Vagina (tissue), 2 donors: ENCODE measurements at places on chromosomes 2 and 18. TPM values are rescaled to one million over a fixed set of nuclear protein-coding genes. Genes with fewer than 3 reads are reported as not detected.

Gene CD8B
- 10.6 TPM for total RNA-seq

Gene EMILIN2
- total RNA-seq, result 26.8 TPM

Gene FAM124B
- 1.7 TPM for total RNA-seq

Gene CNNM3
- total RNA-seq, result 16.5 TPM

Gene SERPINB13
- 131 TPM for total RNA-seq

Gene CNDP1
- 9.8 TPM for total RNA-seq

Gene LCT
- total RNA-seq, result not detected

Gene SLC11A1
- total RNA-seq, result 36.6 TPM

Gene TMEM163
- not detected for total RNA-seq

Gene LIMS2
- total RNA-seq, result 44.2 TPM

- H3K27me3 ChIP-seq, result no peaks in the 10 kb centered on the region
- H3K4me1 ChIP-seq, result peaks cover 8% of the 10 kb centered on the region
- no peak for DNase-seq
- no peaks in the 10 kb centered on the region for H3K36me3 ChIP-seq
Measured at GRCh38 chr18:32021756-32022564, 3.3 kb downstream of the RNF125 start.

GRCh38 chr2:80560326-80560725 is 255.8 kb upstream of the LRRTM1 start:
- DNase-seq, result no peak
- H3K4me1 ChIP-seq, result no peaks in the 10 kb centered on the region
- H3K4me3 ChIP-seq, result no peak overlapping the region
- no peaks in the 10 kb centered on the region for H3K36me3 ChIP-seq
- H3K27me3 ChIP-seq, result no peaks in the 10 kb centered on the region

DNA sequence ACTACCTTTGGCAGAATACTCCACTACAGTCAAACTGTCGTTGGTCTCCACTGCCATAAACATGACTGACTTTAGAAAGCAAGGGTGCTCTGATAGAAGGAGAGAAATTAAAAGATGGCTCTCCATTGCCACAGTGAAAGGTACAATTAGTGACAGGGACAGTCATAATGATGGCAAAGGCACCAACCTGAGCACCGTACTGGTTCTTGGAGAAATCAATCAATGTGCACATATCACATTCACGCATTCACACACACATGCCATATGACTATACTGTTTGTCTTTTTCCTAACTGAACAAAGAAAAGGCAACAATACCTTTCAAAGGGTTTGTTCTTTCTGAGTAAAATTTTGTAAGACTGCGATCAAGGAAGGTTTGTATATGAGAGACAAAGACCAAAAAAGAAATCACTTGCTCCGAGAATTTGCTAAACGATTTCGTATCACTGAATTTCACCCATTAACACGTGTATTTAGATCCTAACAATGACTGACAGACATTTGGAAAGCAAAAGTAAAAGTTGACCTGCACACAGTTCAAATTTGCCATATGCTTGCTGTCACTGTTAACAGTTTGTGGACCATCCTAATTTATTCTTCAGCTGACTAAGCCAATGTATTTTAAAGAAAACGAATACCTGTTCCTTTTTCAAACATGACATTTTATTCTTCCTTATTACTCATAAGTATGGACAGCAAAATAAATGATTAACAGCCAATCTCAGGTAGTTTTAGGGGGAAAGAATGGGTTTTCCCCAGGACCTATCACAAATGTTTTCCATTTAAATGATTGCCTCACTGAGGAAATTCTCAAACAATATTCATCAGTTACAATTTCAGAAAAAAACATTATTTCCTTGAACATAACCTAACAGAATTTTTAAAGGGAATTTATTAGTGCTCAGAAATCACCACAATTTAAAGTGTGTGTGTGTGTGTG is 644.4 kb downstream of the ZEB2 start:
- no peak for DNase-seq
- H3K27ac ChIP-seq, result no peak overlapping the region
- H3K36me3 ChIP-seq, result no peaks in the 10 kb centered on the region
- H3K4me3 ChIP-seq, result no peak overlapping the region

GRCh38 chr18:54127759-54128378 is 96.6 kb downstream of the MBD2 start:
- H3K36me3 ChIP-seq, result no peaks in the 10 kb centered on the region
- H3K27ac ChIP-seq, result no peak overlapping the region
- no peak overlapping the region for H3K4me3 ChIP-seq
- no peak for DNase-seq
- no peaks in the 10 kb centered on the region for H3K27me3 ChIP-seq

- no peaks in the 10 kb centered on the region for H3K27me3 ChIP-seq
- no peak overlapping the region for H3K4me3 ChIP-seq
- H3K27ac ChIP-seq, result no peak overlapping the region
- no peaks in the 10 kb centered on the region for H3K4me1 ChIP-seq
- DNase-seq, result no peak
- H3K36me3 ChIP-seq, result peaks cover 33% of the 10 kb centered on the region
Measured at GRCh38 chr2:24708537-24709152, 84.5 kb downstream of the PTRHD1 start.

GRCh38 chr2:11187731-11188130 is 32.5 kb downstream of the SLC66A3 start:
- no peak for DNase-seq
- H3K36me3 ChIP-seq, result no peaks in the 10 kb centered on the region
- H3K27ac ChIP-seq, result no peak overlapping the region
- no peak overlapping the region for H3K4me3 ChIP-seq

- peaks cover 30% of the 10 kb centered on the region for H3K4me1 ChIP-seq
- peak overlapping the region; percentile 97 for H3K27ac ChIP-seq
- H3K4me3 ChIP-seq, result peak overlapping the region; percentile 96
- H3K27me3 ChIP-seq, result no peaks in the 10 kb centered on the region
Measured at GRCh38 chr2:24359129-24360049, 947 bp downstream of the ITSN2 start.

DNA sequence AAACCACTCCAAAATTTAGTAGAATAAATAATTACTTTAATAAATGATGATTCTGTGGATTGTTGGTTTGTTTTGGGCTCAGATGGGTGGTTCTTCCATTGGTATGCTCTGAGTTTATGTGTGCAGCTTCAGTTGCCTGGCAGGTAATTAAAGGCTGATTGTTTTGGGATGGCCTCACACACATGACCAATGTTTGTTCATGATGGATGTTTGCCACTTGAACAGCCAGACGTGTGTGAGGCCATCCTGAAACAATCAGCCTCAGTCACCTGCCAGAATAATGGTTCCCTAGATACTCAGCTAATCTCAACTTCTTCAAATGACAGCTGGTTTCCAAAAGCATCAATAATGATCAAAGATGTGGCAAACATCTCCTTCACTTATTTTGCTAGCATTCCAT is 352.5 kb upstream of the GULP1 start:
- H3K4me3 ChIP-seq, result no peak overlapping the region
- no peak for DNase-seq
- no peak overlapping the region for H3K27ac ChIP-seq
- no peaks in the 10 kb centered on the region for H3K27me3 ChIP-seq
- no peaks in the 10 kb centered on the region for H3K4me1 ChIP-seq

DNA sequence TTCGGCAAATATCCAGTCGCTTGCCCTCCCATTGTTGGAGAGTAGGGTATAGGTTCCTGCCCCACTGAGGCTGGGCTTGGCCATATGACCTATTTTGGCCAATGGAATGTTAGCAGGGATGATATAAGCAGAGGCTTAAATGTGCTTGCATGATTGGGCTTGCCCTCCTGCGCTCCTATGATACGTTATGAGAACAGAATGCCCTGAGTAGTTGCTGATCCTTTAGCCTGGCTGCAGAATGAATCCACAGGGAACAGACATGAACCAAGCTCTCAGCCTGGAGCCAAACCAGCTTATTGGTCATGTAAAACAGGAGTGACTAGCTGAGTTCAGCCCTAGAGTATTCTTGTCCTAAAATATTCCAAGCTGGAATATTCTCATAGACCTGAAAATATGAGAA is 34.8 kb upstream of the IMP4 start:
- no peaks in the 10 kb centered on the region for H3K27me3 ChIP-seq
- no peak overlapping the region for H3K27ac ChIP-seq
- DNase-seq, result no peak
- H3K36me3 ChIP-seq, result no peaks in the 10 kb centered on the region
- no peak overlapping the region for H3K4me3 ChIP-seq

- no peak for DNase-seq
- no peak overlapping the region for H3K27ac ChIP-seq
- H3K27me3 ChIP-seq, result no peaks in the 10 kb centered on the region
- no peak overlapping the region for H3K4me3 ChIP-seq
- H3K36me3 ChIP-seq, result no peaks in the 10 kb centered on the region
Measured at GRCh38 chr2:150387586-150388288, 99.7 kb downstream of the RND3 start.

GRCh38 chr2:173997269-173997668 is 32.1 kb upstream of the SP3 start:
- peak overlapping the region; percentile 65 for H3K27ac ChIP-seq
- H3K36me3 ChIP-seq, result no peaks in the 10 kb centered on the region
- H3K4me3 ChIP-seq, result no peak overlapping the region
- peaks cover 29% of the 10 kb centered on the region for H3K4me1 ChIP-seq

GRCh38 chr2:6791682-6792081 is 74.0 kb downstream of the CMPK2 start:
- H3K36me3 ChIP-seq, result no peaks in the 10 kb centered on the region
- no peak overlapping the region for H3K4me3 ChIP-seq
- H3K27ac ChIP-seq, result no peak overlapping the region

DNA sequence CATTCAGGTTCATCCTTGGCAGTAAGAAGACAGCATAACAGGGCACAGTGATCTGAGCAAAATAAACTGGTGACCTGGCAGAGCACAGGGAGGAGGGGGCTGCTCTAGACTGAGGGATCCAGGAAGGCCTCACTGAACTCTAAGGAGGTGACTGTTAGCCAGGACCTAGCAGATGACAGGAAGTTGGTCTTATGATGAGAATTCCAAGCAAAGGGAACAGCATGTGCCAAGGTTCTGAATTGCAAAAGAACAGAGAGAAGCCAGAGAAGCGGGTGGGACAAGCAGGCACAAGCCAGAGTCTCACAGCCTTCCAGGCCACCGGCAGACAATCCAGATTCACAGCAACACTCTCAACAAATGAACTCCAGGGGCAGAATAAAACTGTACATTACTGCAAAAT is 152.7 kb upstream of the PTPRM start:
- H3K4me3 ChIP-seq, result no peak overlapping the region
- no peak overlapping the region for H3K27ac ChIP-seq
- no peak for DNase-seq

- H3K27ac ChIP-seq, result no peak overlapping the region
- peaks cover 3% of the 10 kb centered on the region for H3K4me1 ChIP-seq
- no peak for DNase-seq
- H3K4me3 ChIP-seq, result no peak overlapping the region
- no peaks in the 10 kb centered on the region for H3K36me3 ChIP-seq
Measured at GRCh38 chr18:44673256-44673880, 7.3 kb upstream of the SETBP1 start.

DNA sequence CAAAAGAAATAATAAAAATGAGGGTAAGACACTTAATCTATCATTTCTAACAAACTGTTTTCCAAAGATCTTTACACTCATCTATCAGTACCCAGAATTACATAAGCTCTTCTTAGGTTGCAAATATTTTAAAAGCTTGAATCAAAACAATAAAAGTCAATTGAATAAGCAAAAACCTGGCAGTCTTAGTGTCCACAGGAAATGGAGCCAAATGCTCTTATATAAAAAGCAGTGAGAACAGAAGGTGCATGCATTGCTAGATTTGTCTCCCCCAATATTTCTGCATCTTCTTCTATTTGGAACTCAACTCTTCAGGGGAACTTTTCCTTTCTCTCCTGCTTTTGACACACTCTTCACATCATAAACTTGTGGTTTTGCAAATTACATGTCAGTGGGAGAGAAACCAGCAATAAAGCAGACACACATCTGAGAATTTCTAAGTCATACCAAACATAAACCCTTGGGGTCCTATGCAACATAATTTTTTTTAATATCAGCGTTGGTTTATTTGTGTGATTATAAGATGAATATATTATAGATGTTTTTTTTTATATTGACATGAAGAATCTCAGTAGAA is 343.9 kb upstream of the ACVR2A start:
- no peak for DNase-seq
- no peaks in the 10 kb centered on the region for H3K27me3 ChIP-seq
- H3K27ac ChIP-seq, result no peak overlapping the region
- no peak overlapping the region for H3K4me3 ChIP-seq
- H3K4me1 ChIP-seq, result no peaks in the 10 kb centered on the region

DNA sequence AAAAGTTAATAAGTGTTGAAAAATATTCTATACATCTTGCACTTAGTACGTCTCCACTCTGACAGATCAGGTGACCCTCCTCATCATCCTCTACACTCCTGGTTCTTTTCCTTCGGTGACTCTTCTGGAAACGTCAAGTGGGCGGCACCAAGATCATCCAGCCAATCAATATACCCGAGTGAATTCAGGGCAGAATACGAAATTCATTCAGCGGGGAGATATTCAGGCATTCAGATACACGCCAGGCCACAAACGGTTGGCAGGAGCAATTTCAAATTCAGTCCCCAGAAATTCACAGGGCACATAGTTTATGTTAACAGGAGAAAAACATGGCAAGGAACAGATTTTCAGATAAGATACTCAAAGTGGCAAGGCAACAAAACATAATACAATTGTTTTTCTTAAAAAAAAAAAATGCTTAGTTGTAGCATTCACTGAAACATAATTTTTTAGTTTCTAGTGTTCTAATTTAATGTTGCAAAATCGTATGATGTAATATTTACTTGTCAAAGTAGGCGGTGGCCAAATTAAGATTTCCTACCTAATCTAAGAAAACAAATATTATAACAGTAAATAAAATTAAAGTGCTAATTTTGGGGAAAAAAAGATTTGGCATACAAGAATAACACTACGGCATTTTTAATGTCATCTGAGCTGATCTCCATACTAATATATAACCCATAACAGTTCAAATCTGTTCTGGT is 4.2 kb downstream of the CLK1 start:
- peaks cover 51% of the 10 kb centered on the region for H3K36me3 ChIP-seq
- H3K4me3 ChIP-seq, result peak overlapping the region; percentile 100

GRCh38 chr18:3093624-3094337 is 80.8 kb upstream of the LPIN2 start:
- H3K4me3 ChIP-seq, result no peak overlapping the region
- no peak overlapping the region for H3K27ac ChIP-seq
- H3K36me3 ChIP-seq, result no peaks in the 10 kb centered on the region
- H3K4me1 ChIP-seq, result no peaks in the 10 kb centered on the region

- no peaks in the 10 kb centered on the region for H3K36me3 ChIP-seq
- H3K27me3 ChIP-seq, result no peaks in the 10 kb centered on the region
- DNase-seq, result peak; percentile 79
- no peak overlapping the region for H3K27ac ChIP-seq
- no peak overlapping the region for H3K4me3 ChIP-seq
Measured at GRCh38 chr2:240510513-240511210, 47.1 kb downstream of the ANKMY1 start.

DNA sequence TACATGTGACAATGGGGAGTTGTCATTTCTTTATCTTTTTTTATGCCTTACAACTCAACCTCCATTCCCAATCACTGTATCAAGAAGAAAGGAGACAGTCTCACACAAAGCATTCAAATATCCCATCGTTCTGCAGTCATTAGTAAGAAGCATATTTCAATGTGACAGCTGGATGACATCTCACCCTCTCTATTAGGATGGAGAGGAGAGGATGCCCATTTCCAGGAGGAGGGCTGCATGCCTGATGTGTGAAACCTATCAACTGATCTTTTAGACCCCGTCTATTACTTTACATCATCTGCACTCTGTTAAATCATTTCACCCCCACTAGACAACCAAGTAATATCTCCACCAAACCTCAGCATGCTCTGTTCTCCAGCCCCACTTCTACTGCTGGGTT is 292.7 kb upstream of the CHAC2 start:
- no peak overlapping the region for H3K27ac ChIP-seq
- H3K36me3 ChIP-seq, result no peaks in the 10 kb centered on the region
- DNase-seq, result no peak
- no peaks in the 10 kb centered on the region for H3K4me1 ChIP-seq
- H3K27me3 ChIP-seq, result no peaks in the 10 kb centered on the region

- DNase-seq, result no peak
- peak overlapping the region; percentile 49 for H3K4me3 ChIP-seq
- no peaks in the 10 kb centered on the region for H3K27me3 ChIP-seq
Measured at GRCh38 chr2:60549238-60549927, 4.1 kb downstream of the BCL11A start.
